ENCODE measurements at places on chromosomes 12 and 14.

- peaks cover 5% of the 10 kb centered on the region for H3K27me3 ChIP-seq
- H3K27ac ChIP-seq = no peak overlapping the region
- no peaks in the 10 kb centered on the region for H3K4me1 ChIP-seq
- no peak for DNase-seq
- H3K36me3 ChIP-seq = no peaks in the 10 kb centered on the region
Observed at GRCh38 chr14:74312161-74312560, 9.4 kb upstream of the ABCD4 start.

DNA sequence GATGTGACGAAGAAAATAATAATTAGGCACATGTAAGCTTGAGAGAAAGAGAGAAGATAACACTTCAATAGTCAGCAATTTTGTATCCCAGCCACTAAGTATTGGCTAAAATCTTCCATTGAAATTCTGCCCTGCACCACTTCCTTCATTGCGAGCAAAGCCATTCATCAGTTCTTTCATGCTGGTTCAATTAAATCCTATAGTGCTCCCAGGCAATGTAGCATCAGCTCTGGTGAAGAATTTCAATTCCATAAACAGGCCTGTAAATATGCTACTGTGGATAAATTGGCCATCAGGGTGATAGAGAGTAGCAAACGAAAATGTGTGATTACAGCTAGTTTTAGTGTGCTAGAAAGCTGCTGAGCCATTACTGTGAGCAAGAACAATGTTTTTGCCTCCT lies 24.7 kb downstream of the RPL10L start:
- H3K4me3 ChIP-seq = no peak overlapping the region
- H3K27ac ChIP-seq = no peak overlapping the region
- DNase-seq = no peak
- H3K27me3 ChIP-seq = no peaks in the 10 kb centered on the region
- H3K36me3 ChIP-seq = no peaks in the 10 kb centered on the region

DNA sequence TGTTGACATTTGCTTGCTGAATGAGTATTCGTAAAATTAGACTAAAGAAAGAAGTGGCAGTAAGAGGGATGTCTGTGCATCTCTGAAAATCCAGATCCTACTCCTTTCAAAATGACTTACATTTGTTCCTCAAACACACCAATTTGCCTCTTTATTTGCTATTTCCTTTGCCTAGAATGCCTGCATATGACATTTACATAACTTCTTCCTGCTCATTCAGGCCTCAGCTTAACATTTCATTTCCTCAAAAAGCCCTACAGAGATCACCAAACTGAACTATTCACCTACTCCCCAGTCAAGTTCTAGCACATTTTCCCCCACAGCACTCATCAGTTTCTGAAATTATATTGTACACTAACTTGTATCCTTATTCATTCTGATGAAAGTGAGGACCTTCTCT lies 907.2 kb downstream of the LRFN5 start:
- H3K4me3 ChIP-seq = no peak overlapping the region
- no peak for DNase-seq

GRCh38 chr12:30329281-30329680 lies 366.4 kb downstream of the IPO8 start:
- H3K36me3 ChIP-seq = no peaks in the 10 kb centered on the region
- H3K4me3 ChIP-seq = no peak overlapping the region
- H3K27me3 ChIP-seq = no peaks in the 10 kb centered on the region
- H3K27ac ChIP-seq = no peak overlapping the region
- no peaks in the 10 kb centered on the region for H3K4me1 ChIP-seq
- DNase-seq = no peak

- no peak for DNase-seq
- H3K27ac ChIP-seq = no peak overlapping the region
- no peaks in the 10 kb centered on the region for H3K4me1 ChIP-seq
- no peaks in the 10 kb centered on the region for H3K36me3 ChIP-seq
- no peaks in the 10 kb centered on the region for H3K27me3 ChIP-seq
Observed at GRCh38 chr12:112537710-112538396, 119.1 kb downstream of the PTPN11 start.

- no peaks in the 10 kb centered on the region for H3K27me3 ChIP-seq
- H3K4me3 ChIP-seq = peak within 1 kb of the TSS; percentile 52
- peak within 1 kb of the TSS; percentile 71 for H3K27ac ChIP-seq
Observed at GRCh38 chr12:7092229-7092985, at the start of gene C1R. Gene C1R (minus strand): TSS chr12:7092445. CDS start chr12:7092388, 57 bp downstream.

DNA sequence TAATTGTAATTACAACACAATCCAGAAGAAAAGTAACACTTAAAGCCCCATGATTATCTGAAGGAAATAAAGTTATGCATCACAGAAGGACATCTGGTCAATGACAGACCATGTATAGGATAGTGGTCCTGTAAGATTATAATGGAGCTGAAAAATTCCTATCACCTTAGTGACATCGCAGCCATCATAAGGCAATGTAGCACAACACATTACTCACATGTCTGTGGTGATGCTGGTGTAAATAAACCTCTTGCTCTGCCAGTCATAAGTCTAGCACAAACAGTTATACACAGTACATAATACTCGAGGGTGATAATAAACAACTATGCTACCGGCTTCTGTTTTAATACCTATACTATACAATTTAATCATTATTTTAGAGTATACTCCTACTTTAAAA lies 11.2 kb downstream of the ATG2B start:
- no peaks in the 10 kb centered on the region for H3K4me1 ChIP-seq
- no peaks in the 10 kb centered on the region for H3K36me3 ChIP-seq
- no peaks in the 10 kb centered on the region for H3K27me3 ChIP-seq
- no peak overlapping the region for H3K27ac ChIP-seq

DNA sequence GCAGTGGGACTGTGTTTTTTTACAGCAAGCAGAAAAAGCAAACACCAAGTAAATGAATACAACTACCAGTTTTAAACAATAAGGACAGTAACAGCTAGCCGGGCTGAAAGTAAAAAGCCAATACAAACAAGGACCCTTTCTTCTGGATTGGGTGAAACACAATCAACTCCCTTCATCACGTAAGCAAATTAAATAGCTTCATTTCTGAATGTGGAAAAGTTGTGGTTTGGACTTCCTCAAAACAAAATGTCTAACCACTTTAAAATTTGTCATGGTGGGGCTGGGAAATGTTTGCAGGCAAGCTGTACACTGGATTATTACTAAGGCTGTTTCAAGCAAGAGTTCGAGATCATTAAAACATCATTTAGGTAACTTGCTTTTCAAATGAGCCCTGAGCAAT lies 47.4 kb downstream of the TCHP start:
- no peak overlapping the region for H3K4me3 ChIP-seq
- no peaks in the 10 kb centered on the region for H3K27me3 ChIP-seq
- peaks cover 67% of the 10 kb centered on the region for H3K4me1 ChIP-seq
- peaks cover 30% of the 10 kb centered on the region for H3K36me3 ChIP-seq
- peak overlapping the region; percentile 72 for H3K27ac ChIP-seq

DNA sequence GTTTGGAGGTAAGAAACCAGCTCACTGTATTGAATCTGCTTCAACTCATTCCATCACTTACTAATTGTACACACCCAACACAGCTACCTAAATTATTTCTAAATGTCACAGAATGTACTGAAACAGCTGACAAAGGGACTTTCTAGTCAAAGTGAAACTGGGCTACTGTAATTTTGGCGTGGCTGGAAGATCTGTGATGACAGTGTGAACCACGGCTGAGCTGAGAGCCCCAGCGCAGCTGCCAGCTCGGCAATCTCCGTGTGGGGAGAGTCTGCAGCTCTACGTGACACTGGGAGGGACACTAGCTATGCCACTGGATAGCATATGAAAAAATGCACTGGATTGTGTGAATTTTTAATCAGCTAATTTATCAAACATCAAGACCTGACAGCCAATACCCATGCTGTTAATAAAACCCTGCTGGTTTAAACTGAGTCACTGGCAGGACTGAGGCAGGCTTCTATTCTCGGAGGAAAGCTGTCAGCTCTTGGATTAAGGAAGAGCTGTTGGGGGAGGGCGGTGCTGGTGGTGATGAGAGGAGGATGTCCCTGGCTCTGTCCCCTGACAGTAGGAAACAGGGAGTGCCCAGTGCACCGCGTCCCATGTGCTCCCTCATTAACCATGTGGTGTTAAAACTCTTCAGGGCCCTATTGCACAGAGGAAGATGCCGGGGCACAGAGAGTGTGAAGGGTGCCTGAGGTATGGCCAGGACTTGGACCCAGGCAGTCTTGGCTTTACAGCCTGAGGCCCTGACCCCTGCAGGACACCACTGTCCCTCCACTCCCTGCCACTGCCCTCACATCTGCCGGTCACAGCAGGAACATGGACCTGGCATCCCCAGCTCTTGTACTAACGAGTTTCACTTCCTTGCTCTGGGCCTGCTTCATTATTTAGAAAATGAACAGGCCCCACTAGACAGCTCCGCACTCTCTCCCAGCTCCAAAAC lies 13.3 kb downstream of the SLC15A4 start:
- H3K27me3 ChIP-seq = no peaks in the 10 kb centered on the region
- H3K36me3 ChIP-seq = peaks cover 59% of the 10 kb centered on the region
- peak overlapping the region; percentile 52 for H3K27ac ChIP-seq

DNA sequence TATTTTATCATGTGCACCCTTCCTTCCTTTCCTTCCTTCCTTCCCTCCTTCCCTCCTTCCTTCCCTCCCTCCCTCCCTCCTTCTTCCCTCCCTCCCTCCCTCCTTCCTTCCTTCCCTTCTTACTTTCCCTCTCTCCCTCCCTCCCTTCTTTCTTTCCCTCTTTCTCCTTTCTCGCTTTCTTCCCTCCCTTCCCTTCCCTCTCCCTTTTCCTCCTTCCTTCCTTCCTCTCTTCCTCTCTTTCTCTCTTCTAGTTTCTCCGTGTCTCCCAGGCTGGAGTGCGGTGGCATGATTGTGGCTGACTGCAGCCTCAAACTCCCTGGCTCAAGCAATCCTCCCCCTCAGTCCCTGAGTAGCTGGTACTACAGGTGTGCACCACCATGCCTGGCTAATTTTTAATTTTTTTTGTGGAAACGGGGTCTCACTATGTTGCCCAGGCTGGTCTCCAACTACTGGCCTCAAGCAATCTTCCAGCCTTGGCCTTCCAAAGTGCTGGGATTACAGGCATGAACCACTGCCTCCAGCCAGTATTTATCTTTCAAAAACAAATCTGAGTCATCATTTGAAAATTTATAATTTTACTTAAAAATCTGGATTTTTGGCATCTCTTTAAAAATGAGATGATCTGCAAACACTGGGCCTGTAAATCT lies 7.8 kb downstream of the C1RL start:
- no peak for DNase-seq
- no peak overlapping the region for H3K4me3 ChIP-seq
- peaks cover 15% of the 10 kb centered on the region for H3K36me3 ChIP-seq
- no peaks in the 10 kb centered on the region for H3K27me3 ChIP-seq

GRCh38 chr12:27552886-27553560 lies 29.0 kb downstream of the PPFIBP1 start:
- DNase-seq = no peak
- no peak overlapping the region for H3K4me3 ChIP-seq
- H3K27ac ChIP-seq = no peak overlapping the region
- peaks cover 89% of the 10 kb centered on the region for H3K4me1 ChIP-seq
- no peaks in the 10 kb centered on the region for H3K36me3 ChIP-seq

DNA sequence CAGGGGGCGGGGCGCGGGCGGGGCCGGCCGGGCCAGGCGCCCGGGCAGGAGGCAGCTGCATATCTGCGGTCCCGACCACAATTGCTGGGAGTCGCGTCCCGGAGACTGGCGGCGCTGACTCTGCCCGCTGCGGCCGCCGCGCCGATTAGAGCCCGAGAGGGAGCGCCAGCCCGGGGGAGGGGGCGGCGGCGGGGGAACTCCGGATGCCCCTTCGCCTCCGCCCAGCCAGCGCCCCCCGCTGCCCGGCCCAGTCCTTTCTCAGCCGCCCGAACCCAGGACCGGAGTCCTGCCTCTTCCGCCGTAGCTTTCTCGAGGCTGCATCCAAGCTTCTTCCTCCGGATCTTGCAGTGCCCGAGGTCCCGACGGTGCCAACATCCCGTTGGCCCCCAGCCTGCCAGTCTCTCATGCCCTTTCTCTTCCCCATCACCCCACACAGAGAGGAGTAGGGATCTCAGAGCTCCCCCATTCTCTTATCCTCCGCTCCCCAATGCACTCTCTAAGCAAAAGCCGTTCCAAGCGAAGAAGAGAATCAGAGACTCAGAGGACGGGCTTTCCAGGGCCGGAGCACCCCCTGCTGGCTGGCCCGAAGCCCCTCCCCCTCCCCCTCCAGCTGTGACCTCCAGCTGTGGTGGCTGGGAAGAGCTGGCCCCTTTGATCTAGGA lies 8.8 kb upstream of the SP7 start:
- peak; percentile 93 for DNase-seq
- no peaks in the 10 kb centered on the region for H3K27me3 ChIP-seq
- peaks cover 17% of the 10 kb centered on the region for H3K4me1 ChIP-seq
- H3K4me3 ChIP-seq = peak overlapping the region; percentile 60
- H3K36me3 ChIP-seq = no peaks in the 10 kb centered on the region

- no peaks in the 10 kb centered on the region for H3K36me3 ChIP-seq
- no peaks in the 10 kb centered on the region for H3K4me1 ChIP-seq
- no peak overlapping the region for H3K27ac ChIP-seq
- no peaks in the 10 kb centered on the region for H3K27me3 ChIP-seq
- DNase-seq = no peak
- no peak overlapping the region for H3K4me3 ChIP-seq
Observed at GRCh38 chr12:103442822-103443221, 52.9 kb downstream of the C12orf42 start.

- no peak for DNase-seq
- H3K4me1 ChIP-seq = no peaks in the 10 kb centered on the region
- no peak overlapping the region for H3K4me3 ChIP-seq
Observed at GRCh38 chr12:45244561-45245343, 28.9 kb downstream of the ANO6 start.

GRCh38 chr12:88251798-88252197 lies 109.7 kb downstream of the TMTC3 start:
- H3K36me3 ChIP-seq = no peaks in the 10 kb centered on the region
- DNase-seq = no peak
- no peak overlapping the region for H3K4me3 ChIP-seq
- H3K27ac ChIP-seq = no peak overlapping the region
- peaks cover 15% of the 10 kb centered on the region for H3K4me1 ChIP-seq

- H3K27me3 ChIP-seq = no peaks in the 10 kb centered on the region
- peaks cover 4% of the 10 kb centered on the region for H3K4me1 ChIP-seq
- DNase-seq = no peak
- no peak overlapping the region for H3K4me3 ChIP-seq
- no peak overlapping the region for H3K27ac ChIP-seq
Observed at GRCh38 chr12:49616533-49617219, 6.7 kb upstream of the PRPF40B start.

DNA sequence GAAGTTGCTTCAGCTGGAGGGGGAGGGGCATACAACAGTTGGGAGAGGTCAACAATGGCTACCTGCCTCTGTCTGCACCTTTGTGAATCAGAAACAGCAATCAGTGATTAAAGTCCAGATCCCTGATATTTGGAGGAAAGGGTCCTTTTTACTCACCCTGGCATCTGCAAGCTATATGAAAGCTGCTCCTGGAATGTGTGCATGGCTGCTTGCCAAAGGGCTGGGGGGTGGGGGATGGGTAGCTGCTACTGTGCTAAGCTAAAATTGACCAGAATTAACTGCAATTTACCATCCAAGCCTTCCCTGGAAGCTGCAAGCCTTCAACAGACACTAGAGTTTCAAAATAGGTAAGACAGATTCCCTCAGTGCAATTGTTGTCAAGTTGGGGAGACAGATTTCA lies 13.5 kb upstream of the GTF2A1 start:
- H3K4me3 ChIP-seq = no peak overlapping the region
- no peak overlapping the region for H3K27ac ChIP-seq
- H3K27me3 ChIP-seq = no peaks in the 10 kb centered on the region
- peak; percentile 63 for DNase-seq
- no peaks in the 10 kb centered on the region for H3K4me1 ChIP-seq

- no peak for DNase-seq
- no peaks in the 10 kb centered on the region for H3K36me3 ChIP-seq
- H3K27ac ChIP-seq = no peak overlapping the region
- no peak overlapping the region for H3K4me3 ChIP-seq
- no peaks in the 10 kb centered on the region for H3K27me3 ChIP-seq
- H3K4me1 ChIP-seq = no peaks in the 10 kb centered on the region
Observed at GRCh38 chr12:130526813-130527212, 189.1 kb downstream of the PIWIL1 start.
